Effector memory CD8-positive, alpha-beta T cell (primary cell): ENCODE measurements at places on chromosomes 1 and 21.

GRCh38 chr21:44338971-44339910 is at the start of gene CFAP410:
TSS of gene CFAP410 (minus strand) at chr21:44339390. CDS start at chr21:44339194, 196 bp downstream.
- H3K27me3 ChIP-seq = no peaks in the 10 kb centered on the region
- DNase-seq = peak; percentile 96
- peaks cover 45% of the 10 kb centered on the region for H3K36me3 ChIP-seq
- H3K27ac ChIP-seq = peak within 1 kb of the TSS; percentile 98
- peak within 1 kb of the TSS; percentile 97 for H3K4me3 ChIP-seq

GRCh38 chr1:25641931-25642573 is 25.5 kb downstream of the MAN1C1 start:
- DNase-seq = peak; percentile 35
- peak overlapping the region; percentile 44 for H3K27ac ChIP-seq
- H3K36me3 ChIP-seq = no peaks in the 10 kb centered on the region
- H3K27me3 ChIP-seq = no peaks in the 10 kb centered on the region

GRCh38 chr1:72932025-72932424 is 649.7 kb upstream of the NEGR1 start:
- no peak for DNase-seq
- H3K27ac ChIP-seq = no peak overlapping the region

- no peak overlapping the region for H3K4me3 ChIP-seq
- no peak for DNase-seq
- H3K4me1 ChIP-seq = no peaks in the 10 kb centered on the region
- no peaks in the 10 kb centered on the region for H3K27me3 ChIP-seq
- H3K36me3 ChIP-seq = no peaks in the 10 kb centered on the region
Measured at GRCh38 chr1:87024936-87025540, 110.6 kb downstream of the HS2ST1 start.

GRCh38 chr1:93753791-93754763 is 72.4 kb upstream of the BCAR3 start:
- H3K4me1 ChIP-seq = peaks cover 30% of the 10 kb centered on the region
- H3K4me3 ChIP-seq = no peak overlapping the region
- H3K27me3 ChIP-seq = no peaks in the 10 kb centered on the region
- no peak overlapping the region for H3K27ac ChIP-seq
- H3K36me3 ChIP-seq = no peaks in the 10 kb centered on the region
- no peak for DNase-seq

GRCh38 chr1:61388566-61388965 is 306.2 kb downstream of the NFIA start:
- peaks cover 5% of the 10 kb centered on the region for H3K36me3 ChIP-seq
- no peak overlapping the region for H3K27ac ChIP-seq
- no peaks in the 10 kb centered on the region for H3K27me3 ChIP-seq
- no peak for DNase-seq
- H3K4me3 ChIP-seq = no peak overlapping the region
- H3K4me1 ChIP-seq = peaks cover 9% of the 10 kb centered on the region

DNA sequence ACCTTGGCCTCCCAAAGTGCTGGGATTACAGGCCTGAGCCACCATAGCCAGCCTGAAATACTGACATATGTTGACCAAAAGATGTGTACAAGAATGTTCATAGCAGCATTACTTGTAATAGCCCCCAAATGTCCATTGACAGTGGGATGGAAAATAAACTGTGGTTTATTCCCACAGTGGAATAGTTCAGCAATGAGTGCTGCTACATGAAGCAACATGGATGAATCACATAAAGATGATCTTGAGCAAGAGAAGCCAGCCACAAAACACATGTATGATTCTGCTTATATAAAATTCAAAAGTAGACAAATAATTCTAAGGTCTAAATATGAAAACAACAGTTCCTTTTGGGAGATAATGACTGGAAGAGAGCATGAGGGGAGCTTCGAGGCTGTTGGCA is 9.1 kb upstream of the CREG1 start:
- no peak for DNase-seq
- H3K27ac ChIP-seq = no peak overlapping the region
- H3K27me3 ChIP-seq = no peaks in the 10 kb centered on the region
- H3K4me3 ChIP-seq = no peak overlapping the region

GRCh38 chr1:92374223-92374622 is 75.4 kb downstream of the RPAP2 start:
- no peak for DNase-seq
- H3K27ac ChIP-seq = no peak overlapping the region
- no peaks in the 10 kb centered on the region for H3K27me3 ChIP-seq
- H3K36me3 ChIP-seq = peaks cover 11% of the 10 kb centered on the region
- H3K4me3 ChIP-seq = no peak overlapping the region
- H3K4me1 ChIP-seq = no peaks in the 10 kb centered on the region

DNA sequence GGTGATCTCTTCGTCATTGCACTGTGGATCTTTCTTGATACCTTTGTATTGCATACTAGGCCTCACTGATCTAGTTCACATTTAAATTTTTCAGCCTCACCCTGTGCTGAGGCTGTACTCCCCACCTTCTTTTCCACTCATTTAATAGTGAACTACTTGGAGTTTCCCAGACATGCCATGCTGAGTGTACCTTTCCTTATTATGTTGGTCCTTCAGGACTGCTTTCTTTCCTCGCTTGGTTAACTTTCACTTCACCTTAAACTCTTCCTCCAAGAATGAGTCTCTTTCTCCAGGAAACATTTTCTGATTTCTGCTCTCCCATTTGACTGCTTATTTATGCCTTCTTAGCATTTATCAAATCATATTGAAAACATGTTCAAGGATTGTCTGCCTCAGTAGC is 20.8 kb downstream of the RNF2 start:
- DNase-seq = no peak
- H3K4me1 ChIP-seq = peaks cover 48% of the 10 kb centered on the region
- H3K36me3 ChIP-seq = no peaks in the 10 kb centered on the region

GRCh38 chr1:31787261-31787660 is 23.1 kb upstream of the ADGRB2 start:
- H3K27me3 ChIP-seq = no peaks in the 10 kb centered on the region
- peaks cover 12% of the 10 kb centered on the region for H3K36me3 ChIP-seq
- DNase-seq = no peak
- peak overlapping the region; percentile 87 for H3K4me3 ChIP-seq
- H3K4me1 ChIP-seq = peaks cover 8% of the 10 kb centered on the region
- peak overlapping the region; percentile 96 for H3K27ac ChIP-seq

- no peaks in the 10 kb centered on the region for H3K4me1 ChIP-seq
- H3K36me3 ChIP-seq = no peaks in the 10 kb centered on the region
- no peaks in the 10 kb centered on the region for H3K27me3 ChIP-seq
- no peak overlapping the region for H3K27ac ChIP-seq
- DNase-seq = no peak
Measured at GRCh38 chr21:26082549-26082948, 88.0 kb downstream of the APP start.

DNA sequence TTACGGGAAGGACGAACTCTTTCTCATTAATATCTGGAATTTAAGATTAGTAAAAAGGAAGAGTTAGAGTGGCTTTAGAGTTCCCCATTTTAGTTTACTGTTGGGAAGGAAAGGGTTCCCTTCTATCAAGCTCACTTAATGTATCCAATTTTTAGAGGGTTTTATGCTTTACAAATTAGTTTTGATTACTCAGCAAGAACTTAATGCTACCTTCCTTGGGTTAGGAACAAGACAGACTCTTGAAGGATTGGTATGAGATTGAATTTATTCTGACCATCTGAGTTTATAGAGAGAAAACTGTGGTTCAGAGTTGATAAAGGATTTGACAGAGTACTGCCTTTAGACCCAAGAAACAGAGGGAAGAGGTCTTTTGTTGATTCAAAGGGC is 29.5 kb upstream of the RGS4 start:
- no peak overlapping the region for H3K4me3 ChIP-seq
- H3K27ac ChIP-seq = no peak overlapping the region
- H3K4me1 ChIP-seq = no peaks in the 10 kb centered on the region
- H3K36me3 ChIP-seq = no peaks in the 10 kb centered on the region
- no peak for DNase-seq
